Regular cardiac myocyte (primary cell): ENCODE measurements at places on chromosomes 2 and 18. TPM values are rescaled to one million over a fixed set of nuclear protein-coding genes. Genes with fewer than 3 reads are reported as not detected.

INO80D gene
- 5.1 and 5.6 TPM in 2 replicates for total RNA-seq

CNDP1 gene
- not detected in 2 replicates for total RNA-seq

REG3A gene
- not detected in 2 replicates for total RNA-seq

CHRNG gene
- not detected in 2 replicates for total RNA-seq

HYCC2 gene
- total RNA-seq, result 9.8 and 11.6 TPM in 2 replicates

TCF7L1 gene
- 1.3 and 2.3 TPM in 2 replicates for total RNA-seq

OTX1 gene
- under 0.01 TPM in 1 of 2 replicates, not detected in the other for total RNA-seq

ATP6V1B1 gene
- 0.38 and 1.7 TPM in 2 replicates for total RNA-seq

RUFY4 gene
- total RNA-seq, result not detected in 2 replicates

C2orf78 gene
- not detected in 2 replicates for total RNA-seq

CIB4 gene
- total RNA-seq, result not detected in 2 replicates

RTP5 gene
- not detected in 2 replicates for total RNA-seq

NEURL3 gene
- not detected in 2 replicates for total RNA-seq

IL18RAP gene
- total RNA-seq, result not detected in 2 replicates

TPRKB gene
- total RNA-seq, result 21.4 and 45.4 TPM in 2 replicates

C2orf76 gene
- total RNA-seq, result 5.6 and 8.6 TPM in 2 replicates

IGFBP5 gene
- total RNA-seq, result 363 and 386 TPM in 2 replicates

RAB11FIP5 gene
- 33.0 and 41.7 TPM in 2 replicates for total RNA-seq

TCF4 gene
- 88.0 and 89.6 TPM in 2 replicates for total RNA-seq

C18orf32 gene
- 13.4 and 23.4 TPM in 2 replicates for total RNA-seq

RTTN gene
- 12.4 and 20.5 TPM in 2 replicates for total RNA-seq

C2orf15 gene
- total RNA-seq, result 0.19 and 0.28 TPM in 2 replicates

GPAT2 gene
- total RNA-seq, result 7.6 and 37.0 TPM in 2 replicates

MDH1B gene
- total RNA-seq, result 0.38 and 0.56 TPM in 2 replicates

GTF2A1L gene
- 0.38 and 1.1 TPM in 2 replicates for total RNA-seq

SAG gene
- total RNA-seq, result not detected in 2 replicates

SMPD4 gene
- total RNA-seq, result 10.4 and 19.7 TPM in 2 replicates

CDK15 gene
- total RNA-seq, result 0.56 and 0.77 TPM in 2 replicates

IL1RL2 gene
- 1.7 and 2.3 TPM in 2 replicates for total RNA-seq

FNDC4 gene
- 21.7 and 24.5 TPM in 2 replicates for total RNA-seq

ANKRD30BL gene
- total RNA-seq, result not detected in 2 replicates

CYP27C1 gene
- total RNA-seq, result not detected in 2 replicates

DSC3 gene
- total RNA-seq, result under 0.01 and 0.19 TPM in 2 replicates

OTOS gene
- total RNA-seq, result not detected in 2 replicates

FBXO15 gene
- 0.38 and 0.85 TPM in 2 replicates for total RNA-seq

DSC1 gene
- under 0.01 TPM in 1 of 2 replicates, not detected in the other for total RNA-seq

PPIG gene
- 21.5 and 35.0 TPM in 2 replicates for total RNA-seq

SPC25 gene
- under 0.01 and 8.6 TPM in 2 replicates for total RNA-seq

HOXD9 gene
- under 0.01 TPM in 1 of 2 replicates, not detected in the other for total RNA-seq

SCN7A gene
- total RNA-seq, result under 0.01 and 0.19 TPM in 2 replicates

SERPINB3 gene
- total RNA-seq, result not detected in 2 replicates

MC4R gene
- under 0.01 TPM in 1 of 2 replicates, not detected in the other for total RNA-seq

CDH2 gene
- total RNA-seq, result 166 and 194 TPM in 2 replicates

AOX1 gene
- total RNA-seq, result 54.4 and 96.4 TPM in 2 replicates

MORN2 gene
- 10.1 and 16.5 TPM in 2 replicates for total RNA-seq

SLC14A1 gene
- 29.5 and 32.1 TPM in 2 replicates for total RNA-seq

SCN9A gene
- 20.3 and 22.0 TPM in 2 replicates for total RNA-seq

HOXD11 gene
- under 0.01 and 0.28 TPM in 2 replicates for total RNA-seq

HOXD4 gene
- total RNA-seq, result 0.56 TPM in 1 of 2 replicates, not detected in the other

ASPRV1 gene
- under 0.01 and 0.56 TPM in 2 replicates for total RNA-seq

IL36B gene
- not detected in 2 replicates for total RNA-seq

RNASEH1 gene
- total RNA-seq, result 27.9 and 46.2 TPM in 2 replicates

NPAS2 gene
- total RNA-seq, result 29.7 and 36.6 TPM in 2 replicates

LCT gene
- under 0.01 TPM in 1 of 2 replicates, not detected in the other for total RNA-seq

EML6 gene
- 0.58 and 1.1 TPM in 2 replicates for total RNA-seq

SNTG2 gene
- 0.28 and 1.3 TPM in 2 replicates for total RNA-seq

FASTKD2 gene
- 50.5 and 56.4 TPM in 2 replicates for total RNA-seq
